ENCODE measurements at places on chromosomes 4 and X.
A peak's percentile ranks its signal among the peaks of the same experiment; 100 is the strongest.

DNA sequence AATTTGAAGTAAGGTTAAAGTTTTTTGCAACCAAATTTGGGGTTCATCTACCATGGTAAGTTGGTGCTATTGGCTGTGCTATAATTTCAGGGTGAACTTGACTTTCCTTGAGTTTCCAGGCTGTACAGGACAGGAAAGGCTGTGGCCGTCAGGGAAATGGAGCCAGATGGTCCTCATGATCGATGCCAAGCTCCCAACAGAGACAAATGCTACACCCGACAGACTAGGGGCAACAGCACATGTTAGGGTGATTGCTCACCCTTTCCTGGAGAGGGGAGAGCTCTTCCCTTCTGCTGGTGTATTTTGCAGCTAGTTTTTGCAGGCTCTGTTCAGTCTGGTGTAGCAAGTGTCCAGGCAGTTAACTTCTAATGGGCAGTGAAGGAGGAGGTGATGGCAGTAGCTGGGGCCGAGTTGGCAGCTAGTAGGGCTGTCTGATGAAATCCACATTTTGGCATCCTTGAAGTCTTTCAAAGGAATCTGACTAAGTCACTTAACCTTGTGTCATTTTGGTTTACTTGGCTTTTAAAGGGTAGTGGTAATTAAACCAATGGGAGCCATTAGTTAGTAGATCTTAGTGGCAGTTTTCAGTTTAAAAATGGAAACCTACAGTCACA lies 47.8 kb downstream of the GAB1 start:
- no peak overlapping the region for H3K27ac ChIP-seq
- no peaks in the 10 kb centered on the region for H3K36me3 ChIP-seq
- H3K4me1 ChIP-seq = peaks cover 6% of the 10 kb centered on the region
- no peak for DNase-seq
- no peaks in the 10 kb centered on the region for H3K27me3 ChIP-seq

DNA sequence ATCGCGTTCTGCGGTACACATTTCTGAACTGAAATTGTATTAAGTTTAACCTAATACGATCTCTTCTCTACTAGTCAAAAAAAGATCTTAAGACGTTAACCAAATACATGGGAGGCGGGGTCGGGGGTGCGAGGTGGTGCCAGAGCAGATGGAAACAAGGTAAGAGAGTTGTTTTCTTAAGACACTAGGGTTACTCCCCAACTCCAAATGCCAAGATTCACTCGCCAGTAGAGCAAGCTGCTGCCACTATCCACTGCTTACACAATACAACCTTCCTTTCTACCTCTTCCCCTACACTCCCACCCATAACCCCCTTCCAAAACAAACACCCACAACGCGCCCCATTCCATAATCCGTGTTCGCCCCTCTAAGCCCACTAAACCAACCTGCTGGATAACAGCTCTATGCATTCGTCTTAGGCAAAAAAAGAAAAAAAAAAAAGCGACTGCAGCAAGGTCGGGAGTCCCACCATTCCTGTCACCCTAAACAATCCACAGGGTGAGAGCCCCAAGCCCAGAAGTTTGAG lies 1.3 kb downstream of the LCORL start:
- peaks cover 9% of the 10 kb centered on the region for H3K4me1 ChIP-seq
- peak; percentile 51 for DNase-seq
- no peaks in the 10 kb centered on the region for H3K27me3 ChIP-seq
- H3K36me3 ChIP-seq = no peaks in the 10 kb centered on the region
- peak overlapping the region; percentile 98 for H3K27ac ChIP-seq

- H3K27ac ChIP-seq = no peak overlapping the region
- DNase-seq = no peak
- no peak overlapping the region for H3K4me3 ChIP-seq
- H3K36me3 ChIP-seq = no peaks in the 10 kb centered on the region
- no peaks in the 10 kb centered on the region for H3K4me1 ChIP-seq
- H3K27me3 ChIP-seq = no peaks in the 10 kb centered on the region
Measured at GRCh38 chr4:90122355-90122748, 4.8 kb upstream of the CCSER1 start.

GRCh38 chrX:10619425-10620046 lies 849 bp downstream of the MID1 start:
- H3K27me3 ChIP-seq = no peaks in the 10 kb centered on the region
- no peaks in the 10 kb centered on the region for H3K36me3 ChIP-seq
- no peaks in the 10 kb centered on the region for H3K4me1 ChIP-seq
- DNase-seq = peak; percentile 32
- peak overlapping the region; percentile 76 for H3K27ac ChIP-seq

- peak; percentile 82 for DNase-seq
- H3K27me3 ChIP-seq = no peaks in the 10 kb centered on the region
- no peaks in the 10 kb centered on the region for H3K4me1 ChIP-seq
- H3K27ac ChIP-seq = no peak overlapping the region
- H3K4me3 ChIP-seq = no peak overlapping the region
- no peaks in the 10 kb centered on the region for H3K36me3 ChIP-seq
Measured at GRCh38 chr4:156968479-156968984, 3.1 kb downstream of the PDGFC start.

GRCh38 chr4:153527690-153528089 lies 61.5 kb downstream of the TMEM131L start:
- no peak overlapping the region for H3K4me3 ChIP-seq
- no peak overlapping the region for H3K27ac ChIP-seq
- H3K36me3 ChIP-seq = no peaks in the 10 kb centered on the region

- no peak for DNase-seq
- H3K4me3 ChIP-seq = no peak overlapping the region
- H3K27ac ChIP-seq = no peak overlapping the region
- H3K36me3 ChIP-seq = no peaks in the 10 kb centered on the region
- no peaks in the 10 kb centered on the region for H3K4me1 ChIP-seq
- H3K27me3 ChIP-seq = no peaks in the 10 kb centered on the region
Measured at GRCh38 chr4:146222313-146222712, 8.0 kb downstream of the REELD1 start.

DNA sequence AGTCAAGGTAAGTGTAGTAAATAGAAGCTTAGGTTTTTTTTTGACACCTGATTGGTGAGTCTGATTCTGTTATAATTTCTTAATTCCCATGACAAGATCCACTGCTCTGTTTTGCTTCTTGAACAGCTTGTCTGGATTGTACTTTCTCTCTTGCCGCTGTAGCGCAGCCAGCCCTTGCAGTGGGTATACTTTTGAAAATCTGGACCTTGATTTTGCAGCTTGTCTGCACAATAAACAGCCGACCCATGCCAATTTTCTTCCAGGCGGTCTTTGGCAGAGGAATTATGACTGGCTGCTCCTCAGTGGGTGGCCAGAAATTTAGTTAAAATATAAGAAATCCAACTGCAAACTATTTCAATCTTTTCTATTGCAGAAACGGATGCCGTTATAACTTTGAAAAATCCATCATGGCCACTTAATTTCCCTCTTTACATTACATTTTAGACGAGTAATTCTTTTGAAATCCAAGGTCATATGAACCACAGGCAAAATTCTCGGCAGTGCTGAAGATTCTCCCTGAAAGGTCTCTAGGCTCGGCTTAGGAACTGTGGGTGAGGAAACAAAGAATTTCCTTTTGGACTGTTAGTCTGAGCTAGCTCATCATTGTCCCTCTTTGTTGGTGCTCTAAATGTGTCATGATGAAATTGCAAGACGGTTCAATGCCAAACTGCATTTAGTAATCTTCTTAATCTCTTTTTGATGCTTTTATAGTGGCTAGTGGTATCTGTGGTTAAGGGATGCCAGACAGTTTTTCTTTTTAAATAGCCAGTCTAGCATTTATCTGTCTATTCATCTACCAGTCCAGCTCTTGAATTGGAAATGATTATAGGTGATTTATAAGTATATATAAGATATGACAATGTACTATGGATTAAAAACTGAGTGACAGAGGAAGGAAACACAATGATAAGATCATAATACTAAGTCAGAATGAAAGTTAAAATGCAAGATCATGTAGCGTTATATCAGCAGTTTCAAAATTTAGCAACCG lies 31.5 kb upstream of the PTTG2 start:
- H3K4me1 ChIP-seq = no peaks in the 10 kb centered on the region
- no peaks in the 10 kb centered on the region for H3K36me3 ChIP-seq
- H3K27me3 ChIP-seq = no peaks in the 10 kb centered on the region
- DNase-seq = no peak

DNA sequence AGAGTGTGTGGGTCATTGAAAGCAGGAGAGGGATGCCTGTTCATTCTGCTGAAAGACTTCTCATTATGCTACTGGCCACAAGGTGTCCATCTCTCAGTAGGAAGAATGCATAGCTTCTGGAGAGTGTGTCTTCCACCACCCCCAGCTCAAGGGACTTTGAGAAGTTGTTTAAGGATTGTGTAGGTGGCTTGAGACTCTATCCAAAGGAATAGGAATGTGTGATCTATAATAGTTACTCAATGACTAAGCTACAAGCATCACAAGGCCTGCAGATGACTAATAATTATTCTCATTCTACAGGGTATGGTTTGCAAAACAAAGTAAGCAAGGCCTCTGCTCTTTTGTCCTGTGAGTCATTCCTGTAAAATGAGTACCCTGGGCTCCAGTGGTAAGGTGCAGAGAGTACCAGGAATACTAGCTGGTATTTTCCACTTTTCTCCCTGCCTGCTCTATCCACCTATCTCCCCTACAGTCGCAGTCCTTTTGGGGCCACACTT lies 279.8 kb upstream of the BOD1L1 start:
- H3K27me3 ChIP-seq = no peaks in the 10 kb centered on the region
- no peak overlapping the region for H3K4me3 ChIP-seq
- H3K36me3 ChIP-seq = no peaks in the 10 kb centered on the region
- no peak overlapping the region for H3K27ac ChIP-seq

DNA sequence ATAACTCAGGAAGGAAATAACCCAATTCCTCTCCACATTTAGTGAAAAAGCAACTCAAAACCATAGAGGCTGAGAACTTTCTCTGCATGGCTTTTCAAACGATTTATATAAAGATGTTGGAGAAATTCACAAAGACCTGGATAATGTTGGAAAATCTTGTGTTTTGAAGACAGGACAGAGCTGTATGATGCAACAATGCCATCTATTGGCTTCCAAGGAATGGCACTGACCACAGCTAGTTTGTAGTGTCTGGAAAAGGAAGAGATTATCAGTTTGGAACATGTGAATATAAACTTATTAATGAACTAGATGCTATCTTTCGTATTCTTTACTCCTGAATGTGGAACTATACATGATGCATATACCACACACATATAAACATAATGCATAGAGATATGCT lies 503.6 kb downstream of the IL1RAPL1 start:
- H3K27ac ChIP-seq = no peak overlapping the region
- DNase-seq = no peak
- no peaks in the 10 kb centered on the region for H3K27me3 ChIP-seq
- no peak overlapping the region for H3K4me3 ChIP-seq

GRCh38 chrX:27254656-27255055 lies 208.5 kb downstream of the PPP4R3C start:
- H3K36me3 ChIP-seq = no peaks in the 10 kb centered on the region
- no peak overlapping the region for H3K4me3 ChIP-seq
- H3K4me1 ChIP-seq = no peaks in the 10 kb centered on the region
- no peak for DNase-seq
- no peaks in the 10 kb centered on the region for H3K27me3 ChIP-seq
- H3K27ac ChIP-seq = no peak overlapping the region

GRCh38 chrX:784829-785228 lies 154.2 kb downstream of the SHOX start:
- no peak overlapping the region for H3K4me3 ChIP-seq
- no peak for DNase-seq
- H3K27ac ChIP-seq = no peak overlapping the region
- H3K36me3 ChIP-seq = no peaks in the 10 kb centered on the region
- no peaks in the 10 kb centered on the region for H3K4me1 ChIP-seq
